ENCODE measurements at places on chromosomes 3 and 15.

DNA sequence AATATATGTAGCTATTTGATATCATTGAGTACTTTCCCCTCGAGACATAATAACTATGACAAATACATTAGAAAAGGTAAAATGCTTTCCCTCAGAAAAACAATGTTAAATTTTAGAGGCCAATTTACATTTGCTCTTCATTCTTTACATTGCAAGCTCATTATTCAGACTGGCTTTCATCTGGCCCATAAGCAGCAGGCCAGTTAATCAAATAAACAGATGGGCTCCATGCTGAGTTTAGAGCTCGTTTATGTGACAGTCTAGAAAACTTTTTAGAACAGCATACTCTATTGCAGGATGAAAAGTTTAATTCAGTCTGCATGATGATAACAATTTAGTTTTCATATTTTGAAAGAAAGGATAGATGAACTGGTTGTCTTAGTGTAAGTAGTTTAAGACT lies 150.6 kb downstream of the DUT start:
- no peak for DNase-seq

GRCh38 chr3:55174747-55175146 lies 246.9 kb upstream of the LRTM1 start:
- no peak for DNase-seq

DNA sequence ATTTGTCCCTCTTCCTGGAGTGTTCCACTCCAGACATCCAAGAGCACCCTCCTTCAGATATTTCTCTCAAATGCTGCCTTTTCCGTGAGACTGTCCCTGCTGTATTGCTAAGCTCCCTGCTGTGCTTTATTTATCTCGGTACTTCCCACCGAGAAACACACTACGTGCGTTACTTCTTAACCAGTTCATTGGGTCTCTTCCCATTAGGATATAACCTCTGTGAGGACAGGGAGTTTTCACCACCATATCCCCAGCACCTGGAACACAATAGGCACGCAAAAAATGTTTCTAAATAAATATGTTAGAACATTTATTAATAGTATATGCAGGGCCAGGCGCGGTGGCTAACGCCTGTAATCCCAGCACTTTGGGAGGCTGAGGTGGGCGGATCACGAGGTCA lies 308.7 kb upstream of the IL12A start:
- no peak for DNase-seq

DNA sequence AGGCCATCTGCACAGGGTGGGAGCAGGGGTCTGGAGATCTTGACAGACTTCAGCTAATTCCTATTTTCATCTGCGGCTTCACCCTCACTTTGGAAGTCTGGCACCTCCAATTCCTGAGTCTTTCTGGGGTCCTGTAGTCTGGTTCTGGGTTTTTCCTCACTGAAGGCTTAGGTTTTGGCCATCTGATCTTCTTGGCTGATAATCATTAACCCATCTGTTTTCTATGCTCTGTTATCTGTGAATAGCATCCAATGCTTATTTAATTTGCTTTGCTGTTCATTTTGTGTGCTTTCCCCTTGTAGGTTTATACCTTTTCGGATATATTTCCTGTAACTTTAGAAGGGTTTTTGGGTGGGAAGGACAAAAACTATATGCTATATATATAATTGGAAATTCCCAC lies 17.6 kb downstream of the TATDN2 start:
- DNase-seq, result no peak

DNA sequence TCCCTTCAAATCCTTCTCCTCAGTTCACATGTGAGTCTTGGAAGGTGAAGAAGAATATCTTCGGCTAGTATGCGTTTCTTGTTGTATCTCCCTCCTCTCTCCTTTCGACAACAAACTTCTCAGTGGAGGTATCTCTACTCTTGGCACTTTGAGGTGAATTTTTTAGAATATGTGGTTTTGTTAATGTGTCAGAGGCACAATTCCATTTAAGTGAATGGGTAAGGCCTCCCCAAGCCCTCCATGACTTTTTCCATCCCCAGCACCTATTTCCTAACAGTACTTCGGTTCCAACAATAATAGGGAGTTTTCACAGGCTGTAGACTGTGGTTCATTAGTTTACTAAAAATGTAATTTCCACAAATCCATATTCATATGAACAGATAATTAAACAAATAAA lies 74.2 kb downstream of the TM4SF4 start:
- no peak for DNase-seq

DNA sequence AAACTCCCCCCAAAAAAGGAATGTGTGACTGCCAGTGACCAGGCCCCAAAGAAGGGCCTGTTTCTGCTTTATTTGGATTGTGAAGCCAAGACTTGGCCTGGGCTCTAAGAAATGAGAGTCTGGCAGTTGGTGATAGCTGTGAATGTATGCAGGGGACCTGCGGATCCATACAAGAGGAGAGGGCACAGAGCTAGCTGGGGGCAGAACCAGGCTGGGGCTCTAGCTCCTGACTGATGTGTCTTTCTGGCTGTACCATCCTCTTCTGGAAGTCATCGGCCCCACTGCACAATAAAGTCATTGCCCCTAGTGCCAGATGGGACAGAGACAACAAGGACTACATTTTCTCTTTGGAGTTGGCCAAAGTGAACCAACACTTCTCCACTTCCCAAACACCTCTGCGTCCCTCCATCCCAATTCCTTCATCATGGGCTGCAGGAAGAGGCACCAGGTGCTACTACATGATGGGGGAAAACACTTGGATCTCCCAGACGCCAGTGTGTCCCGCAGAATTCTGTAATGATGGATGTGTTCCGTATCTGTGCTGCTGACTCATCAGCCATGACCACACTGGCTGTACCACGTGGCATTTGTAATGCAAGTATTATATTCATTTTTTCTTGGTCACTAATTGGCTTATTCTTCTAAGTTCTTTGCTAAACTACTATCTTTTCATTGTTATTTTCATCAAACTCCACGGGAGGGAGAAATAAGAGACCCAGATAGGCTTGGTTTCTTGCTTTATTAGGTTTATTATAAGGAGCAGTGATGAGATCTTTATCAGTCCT lies 1.7 kb upstream of the PLA2G4F start:
- no peak for DNase-seq

GRCh38 chr3:105473521-105474223 lies 107.0 kb downstream of the ALCAM start:
- no peak for DNase-seq

DNA sequence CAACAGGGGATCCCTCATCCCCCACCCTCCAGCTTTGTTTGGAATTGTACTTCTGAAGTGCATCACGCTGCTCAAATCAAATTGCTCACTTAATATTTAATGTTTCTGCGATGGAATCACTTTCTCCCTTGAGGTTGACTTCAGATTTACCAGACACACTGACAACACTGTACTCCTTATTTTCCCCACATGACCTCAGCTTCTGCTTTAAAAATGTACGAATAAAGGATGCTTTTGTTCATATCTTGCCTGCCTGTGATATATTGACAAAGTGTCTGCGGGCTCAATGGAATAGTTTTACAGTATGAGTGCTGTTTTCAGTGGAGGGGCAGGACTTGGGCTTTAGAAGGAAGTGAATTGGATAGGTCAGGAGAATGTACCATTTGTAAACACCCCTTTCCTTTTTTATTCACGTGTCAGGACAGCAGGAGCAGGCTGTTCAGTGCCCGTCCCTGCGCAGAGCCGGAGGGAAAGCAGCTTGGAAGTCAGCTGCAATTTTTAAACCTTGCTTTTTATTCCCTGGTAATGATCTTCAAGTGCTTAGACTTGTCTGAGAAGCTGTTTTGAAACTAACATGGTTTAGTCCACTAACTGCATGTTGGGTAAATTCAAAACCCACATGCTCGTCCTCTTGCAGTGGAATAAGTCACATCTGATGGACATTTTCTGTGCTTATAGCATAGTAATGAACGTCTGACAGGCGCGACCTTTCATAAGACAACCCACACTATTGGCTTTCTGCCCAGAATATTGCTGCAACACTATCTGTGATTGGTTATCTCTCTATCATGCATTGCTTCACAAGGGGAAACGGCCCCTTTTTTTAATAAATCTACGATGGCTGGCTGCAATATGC lies 29.9 kb downstream of the MBNL1 start:
- DNase-seq, result no peak

- no peak for DNase-seq
Observed at GRCh38 chr3:127044996-127045395, 62.1 kb downstream of the PLXNA1 start.

- no peak for DNase-seq
Observed at GRCh38 chr3:188901671-188902287, 270.0 kb upstream of the TPRG1 start.

- DNase-seq, result no peak
Observed at GRCh38 chr3:106425916-106426315, 557.1 kb upstream of the CBLB start.

DNA sequence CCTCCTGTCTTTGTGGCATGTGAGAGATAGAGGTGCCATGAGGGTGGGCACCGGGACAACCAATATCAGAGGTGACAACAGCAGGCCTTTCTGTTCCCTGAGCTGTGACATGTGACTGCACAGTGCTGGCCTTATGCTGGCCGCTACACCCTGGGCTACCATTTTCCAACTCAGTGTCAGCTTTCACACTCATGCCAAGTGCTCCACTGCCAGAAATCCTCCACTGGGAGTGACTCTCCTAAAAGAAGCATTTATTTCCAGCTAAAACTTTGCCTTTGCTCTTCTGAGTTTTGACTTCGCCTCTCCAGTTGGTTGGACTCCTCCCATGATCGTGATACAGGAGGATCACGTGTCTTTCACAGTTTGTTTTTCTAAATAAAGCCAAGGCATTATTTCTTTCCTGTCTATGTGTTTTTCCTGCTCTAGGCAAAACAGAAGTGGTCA lies 31.4 kb downstream of the CA12 start:
- no peak for DNase-seq

DNA sequence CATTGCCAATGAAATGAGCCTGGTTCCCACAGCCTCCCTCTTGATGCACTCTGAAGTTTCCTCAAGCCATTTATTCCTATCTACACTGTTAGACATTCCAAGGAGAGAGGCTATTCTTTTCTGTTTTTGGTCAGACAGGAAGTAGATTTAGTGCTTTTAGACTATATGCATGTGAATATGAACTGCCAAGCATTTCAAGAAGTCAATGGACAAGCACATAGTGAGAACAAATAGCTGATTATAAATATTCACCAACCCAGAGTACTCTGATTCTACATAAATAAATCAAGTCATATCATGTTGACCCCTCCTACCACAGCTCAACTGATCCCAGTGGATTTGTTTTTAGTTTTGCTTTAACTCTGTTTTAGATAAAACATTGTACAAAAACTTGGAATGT lies 412.5 kb upstream of the RARB start:
- no peak for DNase-seq

DNA sequence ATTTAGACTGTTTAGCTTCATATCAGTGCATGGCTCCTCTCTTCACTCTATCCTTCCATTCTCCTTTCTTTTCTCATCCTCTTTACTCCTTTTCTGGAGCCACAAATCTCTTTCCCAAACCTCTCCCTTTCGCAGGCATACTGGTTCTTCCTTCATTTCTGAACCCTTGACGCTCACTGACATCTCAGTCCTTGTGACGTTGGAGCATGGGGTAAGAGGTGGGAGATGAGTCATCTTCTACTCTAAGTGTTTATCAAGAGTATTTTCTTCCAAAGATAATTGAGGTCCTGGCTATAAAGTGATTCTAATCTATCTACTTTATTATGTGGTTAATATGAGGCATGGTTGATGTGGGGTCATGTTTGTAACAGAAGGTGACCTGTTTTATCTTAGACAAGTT lies 414.2 kb downstream of the AGBL1 start:
- no peak for DNase-seq

- DNase-seq, result no peak
Observed at GRCh38 chr3:102510663-102511062, 75.8 kb downstream of the ZPLD1 start.

DNA sequence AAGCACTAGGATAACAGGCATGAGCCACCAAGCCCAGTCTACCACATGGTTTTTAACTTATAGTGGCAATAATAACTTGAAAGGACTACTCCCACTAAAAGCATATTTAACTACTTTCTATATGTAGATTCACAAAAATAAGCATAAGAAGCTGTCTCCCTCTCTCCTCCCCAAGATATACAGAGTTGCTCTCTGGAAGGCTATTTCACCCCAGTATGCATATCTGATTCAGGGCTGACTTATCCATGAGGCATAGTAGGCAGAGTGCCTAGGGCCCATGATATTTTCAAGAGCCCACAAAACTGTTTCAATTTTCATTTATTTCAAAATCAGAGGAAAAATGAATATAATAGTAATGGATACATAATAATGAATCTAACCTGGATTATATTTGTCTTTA lies 20.5 kb downstream of the ATP8B4 start:
- no peak for DNase-seq

- DNase-seq, result no peak
Observed at GRCh38 chr3:154060238-154061000, 60.8 kb upstream of the ARHGEF26 start.

GRCh38 chr3:114582929-114583328 lies 289.1 kb downstream of the TIGIT start:
- no peak for DNase-seq

GRCh38 chr15:41942886-41943285 lies 29.5 kb downstream of the EHD4 start:
- DNase-seq, result no peak

- DNase-seq, result no peak
Observed at GRCh38 chr15:40016224-40016865, 22.6 kb downstream of the SRP14 start.

GRCh38 chr15:89566181-89566580 lies 9.1 kb upstream of the TICRR start:
- no peak for DNase-seq

DNA sequence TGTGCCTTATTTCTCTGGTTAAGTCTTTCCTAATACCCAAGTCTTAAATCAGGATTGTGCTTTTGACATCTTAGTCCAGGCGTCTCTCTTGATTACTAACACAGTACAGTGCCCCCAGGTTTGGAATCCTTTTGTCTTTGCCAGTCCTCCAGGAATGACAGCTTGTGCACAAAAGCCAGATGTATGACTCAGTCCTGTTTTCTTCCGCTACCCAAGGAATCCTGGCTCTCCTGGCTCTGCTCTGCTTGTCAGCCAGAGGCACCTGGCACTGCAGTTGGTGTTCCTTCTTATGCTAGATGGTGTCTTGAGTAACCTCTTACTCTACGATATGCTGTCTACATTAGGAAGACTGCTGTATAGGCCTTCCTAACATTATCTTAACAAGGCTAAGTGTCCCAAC lies 728.2 kb upstream of the NECTIN3 start:
- DNase-seq, result no peak

- no peak for DNase-seq
Observed at GRCh38 chr3:20073068-20073467, 32.8 kb downstream of the KAT2B start.

GRCh38 chr15:45456212-45457106 lies 66.1 kb downstream of the SLC30A4 start:
- DNase-seq, result peak; percentile 30

GRCh38 chr3:57048052-57048671 lies 12.3 kb upstream of the SPATA12 start:
- no peak for DNase-seq

GRCh38 chr3:196339044-196339443 lies 856 bp upstream of the TM4SF19 start:
- DNase-seq, result no peak

- DNase-seq, result no peak
Observed at GRCh38 chr15:40130799-40131502, 22.3 kb upstream of the BMF start.
